ENCODE measurements at places on chromosomes 3 and 15.

- no peak for DNase-seq
Observed at GRCh38 chr15:101250873-101251829, 697 bp downstream of the CHSY1 start.

GRCh38 chr15:89399238-89400115 is 64.9 kb upstream of the POLG start:
- DNase-seq = no peak

GRCh38 chr15:51448622-51449399 is 107.4 kb downstream of the GLDN start:
- no peak for DNase-seq

DNA sequence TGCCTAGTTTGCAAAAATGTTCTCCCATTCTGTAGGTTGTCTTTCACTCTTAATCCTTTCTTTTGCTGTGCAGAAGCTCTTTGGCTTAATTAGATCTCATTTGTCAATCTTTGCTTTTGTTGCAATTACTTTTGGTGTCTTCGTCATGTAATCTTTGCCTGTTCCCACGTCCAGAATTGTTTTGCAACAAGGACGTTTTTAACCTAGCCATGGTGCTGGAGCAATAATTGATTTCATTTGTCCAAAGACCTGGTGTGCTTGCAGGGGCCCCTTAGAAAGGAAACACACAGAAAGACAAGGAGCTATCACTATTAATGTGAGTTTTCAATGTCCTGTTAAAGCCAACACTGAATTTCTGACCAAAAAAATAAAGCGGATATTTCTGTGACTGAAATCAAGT is 89.1 kb upstream of the GALNT15 start:
- DNase-seq = no peak

DNA sequence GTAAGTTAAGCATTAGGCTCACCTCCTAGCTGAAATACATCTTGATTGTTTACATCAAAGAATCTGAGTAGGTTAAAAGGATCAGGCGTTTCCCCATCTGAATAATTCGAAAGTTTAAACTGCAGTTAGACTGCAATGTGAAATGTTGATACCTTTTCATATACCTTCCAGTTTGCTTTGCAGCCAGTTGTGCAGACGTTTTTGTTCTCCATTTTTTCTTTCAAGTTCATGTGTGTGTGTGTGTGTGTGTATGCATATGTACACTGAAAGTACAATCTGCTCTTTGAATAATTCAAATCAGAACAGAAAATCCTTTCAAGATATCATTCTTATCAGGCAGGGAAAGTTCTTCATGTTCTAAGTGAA is 2.9 kb downstream of the ITPR1 start:
- DNase-seq = no peak

- peak; percentile 71 for DNase-seq
Observed at GRCh38 chr3:64398476-64398875, 173.2 kb upstream of the PRICKLE2 start.

DNA sequence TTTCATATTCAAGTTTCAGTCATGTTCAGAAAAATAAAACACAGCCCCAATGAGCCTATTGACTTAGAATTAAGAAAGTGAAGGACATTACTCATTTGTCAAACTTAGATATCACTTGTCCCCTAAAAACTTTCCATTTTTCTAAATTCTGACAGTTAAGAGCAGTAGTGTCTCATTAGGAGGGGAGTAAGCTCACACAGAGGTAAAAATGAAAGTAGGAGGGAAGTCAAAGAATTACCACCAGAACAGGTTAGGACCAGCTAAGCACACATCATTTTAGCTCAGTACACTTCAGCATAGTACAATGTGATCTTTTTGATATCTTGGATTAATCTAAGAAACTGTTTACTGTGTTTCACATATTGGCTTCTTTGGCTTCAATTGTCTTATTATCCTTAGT is 64.3 kb downstream of the OSTN start:
- no peak for DNase-seq

DNA sequence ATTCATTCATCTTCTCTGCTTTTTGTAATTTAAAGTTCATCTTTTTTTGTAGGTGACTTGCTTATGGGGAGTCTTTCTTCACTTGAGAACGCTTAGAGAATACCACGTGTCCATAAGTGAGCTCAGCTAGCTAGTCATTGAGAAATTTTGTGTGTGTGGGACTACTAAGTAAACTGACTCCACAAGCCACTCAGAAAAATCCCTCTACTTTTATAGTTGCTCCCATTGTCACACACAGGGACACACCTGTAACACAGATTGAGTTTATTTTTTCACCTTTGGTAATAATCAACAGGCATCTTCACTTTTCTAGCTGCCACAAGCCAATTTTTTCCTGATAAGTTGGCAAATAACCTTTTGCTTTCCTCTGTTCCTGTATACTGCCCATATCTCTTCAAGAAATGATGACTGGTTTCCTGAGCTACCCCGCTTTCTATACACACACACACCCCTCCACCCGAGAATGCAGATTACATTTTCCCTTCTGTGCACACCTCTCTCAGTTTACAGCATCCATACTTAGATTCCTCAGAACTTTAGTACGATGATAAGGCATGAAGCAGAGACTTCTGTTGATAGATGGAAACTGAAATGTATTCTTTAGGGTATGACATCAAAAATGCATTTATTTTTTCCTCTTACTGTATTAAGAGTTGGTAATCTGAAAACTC is 4.6 kb downstream of the TSC22D2 start:
- DNase-seq = no peak

- DNase-seq = no peak
Observed at GRCh38 chr3:114519415-114519814, 225.6 kb downstream of the TIGIT start.

- no peak for DNase-seq
Observed at GRCh38 chr3:113079218-113079961, 88.6 kb downstream of the GTPBP8 start.

- no peak for DNase-seq
Observed at GRCh38 chr3:160044121-160044520, 55.5 kb downstream of the IL12A start.

GRCh38 chr15:45320581-45321205 is 57.7 kb downstream of the GATM start:
- DNase-seq = no peak

DNA sequence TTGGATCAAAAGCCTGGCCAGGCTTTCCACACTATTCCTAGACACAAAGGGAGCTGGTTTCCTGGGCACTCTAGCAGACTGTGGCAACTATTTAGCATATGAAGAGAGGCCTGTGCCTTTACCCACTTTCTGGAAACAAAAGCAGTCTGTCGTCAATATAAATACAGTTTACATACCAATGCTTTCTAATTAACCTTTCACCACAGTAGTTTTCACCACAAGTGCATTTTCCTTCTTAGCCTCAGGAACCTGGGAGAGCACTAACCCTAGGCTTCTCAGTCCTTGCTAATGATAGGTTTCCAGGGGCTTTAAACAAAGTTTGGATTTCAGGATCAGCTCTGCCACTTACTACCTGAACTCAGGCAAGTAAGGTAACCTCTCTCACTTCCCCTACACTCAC is 499.1 kb downstream of the MAGI1 start:
- no peak for DNase-seq

- DNase-seq = peak; percentile 4
Observed at GRCh38 chr15:59532770-59533379, 78.7 kb upstream of the GCNT3 start.

DNA sequence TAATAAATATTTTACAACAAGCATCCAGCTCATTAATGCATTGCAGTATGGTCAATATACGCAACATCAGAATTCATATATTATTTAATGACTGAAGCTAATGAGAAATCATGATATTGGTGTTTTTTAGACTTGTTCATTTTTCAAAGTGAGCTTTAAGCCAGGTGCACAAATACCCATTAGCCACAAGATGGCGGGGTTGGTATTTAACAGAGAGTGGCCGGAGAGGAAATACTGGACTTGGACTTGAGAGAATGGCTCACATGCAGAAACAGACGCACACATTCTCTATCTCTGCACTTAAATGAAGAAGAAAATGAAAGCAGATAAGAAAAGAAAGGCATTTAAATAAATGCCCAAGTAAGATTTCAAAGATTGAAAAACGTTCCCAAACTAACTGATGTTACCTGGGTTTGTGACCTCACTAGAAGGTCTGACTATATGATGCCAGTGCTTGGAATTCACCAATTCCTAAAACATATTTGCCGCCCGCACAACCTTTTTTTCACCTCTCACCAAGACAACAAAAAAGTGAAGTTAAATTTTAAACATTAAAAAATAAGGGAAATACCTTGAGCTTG is 21.2 kb upstream of the CRBN start:
- DNase-seq = peak; percentile 19

GRCh38 chr15:98785807-98786621 is 137.7 kb downstream of the IGF1R start:
- no peak for DNase-seq

DNA sequence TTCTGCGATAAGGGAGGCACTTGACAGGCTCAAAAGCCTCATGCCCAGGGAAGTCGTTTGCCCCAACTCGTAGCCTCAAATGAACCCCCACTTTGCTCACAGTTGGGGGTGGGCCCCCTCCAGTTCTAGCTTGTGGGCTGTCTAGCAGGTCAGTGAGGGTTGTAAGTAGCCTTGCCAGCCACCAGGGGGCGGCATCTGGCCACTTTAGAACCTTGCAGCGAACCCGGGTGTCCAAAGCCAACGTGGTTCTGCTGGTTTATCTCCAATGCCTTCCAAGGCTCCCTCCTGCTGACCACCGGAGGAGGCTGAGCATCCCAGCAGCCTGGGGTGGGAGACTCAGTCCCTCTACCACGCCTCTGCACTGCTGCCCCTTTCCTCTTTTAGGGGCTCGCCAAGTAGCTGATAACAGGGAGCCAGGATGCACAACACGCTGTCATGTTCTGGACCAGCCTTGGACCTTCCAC is 9.2 kb upstream of the RBSN start:
- DNase-seq = peak; percentile 23

DNA sequence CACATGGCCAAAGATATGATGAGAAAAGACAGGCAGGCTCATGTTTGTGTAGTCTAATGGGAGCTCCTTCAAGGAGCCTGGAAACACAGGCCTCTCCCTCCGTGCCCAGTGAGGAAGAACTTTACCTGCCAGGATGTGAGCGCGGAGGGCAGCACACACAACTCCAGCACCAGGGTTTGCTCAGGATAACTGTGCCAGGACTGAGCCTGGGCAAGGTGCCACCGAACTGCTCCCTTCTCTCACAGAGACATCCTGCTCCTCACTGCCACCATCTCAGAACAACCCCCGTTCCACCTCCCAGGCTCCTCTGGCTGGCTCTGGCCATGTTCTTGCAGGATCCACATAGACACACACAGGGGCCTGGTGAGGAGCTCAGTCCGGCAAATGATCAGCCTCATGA is 87.4 kb downstream of the NUP210 start:
- no peak for DNase-seq

DNA sequence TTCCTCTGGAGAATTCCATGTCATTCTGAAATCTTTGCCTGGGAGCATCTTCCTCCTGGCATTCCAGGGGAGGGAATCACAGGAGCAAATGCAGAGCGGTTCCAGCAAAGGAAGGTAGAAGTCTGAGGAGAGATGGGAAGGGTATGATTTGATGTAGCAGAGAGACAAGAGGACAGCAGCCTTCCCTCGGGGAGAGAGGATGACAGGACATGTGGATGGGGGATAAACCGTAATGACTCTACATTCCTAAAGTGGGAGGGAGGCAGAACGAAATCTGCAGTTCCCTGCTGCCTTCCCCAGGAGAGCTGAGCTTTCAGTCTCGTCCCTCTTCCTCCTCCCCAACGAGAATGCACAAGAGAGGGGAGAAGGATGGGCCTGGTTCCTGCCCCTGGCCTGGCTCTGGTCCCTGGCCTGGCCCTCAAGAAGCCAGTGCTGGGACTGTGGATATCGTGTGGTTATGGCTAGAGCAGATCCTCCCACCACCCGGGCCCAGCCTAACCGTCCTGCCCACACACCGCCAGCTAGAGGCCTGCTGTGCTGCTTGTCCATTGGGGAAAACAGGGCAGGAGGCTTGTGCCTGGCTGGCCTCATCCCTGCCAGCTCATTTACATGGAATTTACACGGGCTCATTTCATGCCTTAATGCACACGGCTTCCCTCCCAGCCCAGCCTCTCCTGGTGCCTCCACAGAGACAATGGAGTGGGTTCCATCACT is 26.6 kb downstream of the SEMA7A start:
- DNase-seq = peak; percentile 89

GRCh38 chr15:27454281-27455075 is 483.5 kb downstream of the GABRG3 start:
- DNase-seq = peak; percentile 11

DNA sequence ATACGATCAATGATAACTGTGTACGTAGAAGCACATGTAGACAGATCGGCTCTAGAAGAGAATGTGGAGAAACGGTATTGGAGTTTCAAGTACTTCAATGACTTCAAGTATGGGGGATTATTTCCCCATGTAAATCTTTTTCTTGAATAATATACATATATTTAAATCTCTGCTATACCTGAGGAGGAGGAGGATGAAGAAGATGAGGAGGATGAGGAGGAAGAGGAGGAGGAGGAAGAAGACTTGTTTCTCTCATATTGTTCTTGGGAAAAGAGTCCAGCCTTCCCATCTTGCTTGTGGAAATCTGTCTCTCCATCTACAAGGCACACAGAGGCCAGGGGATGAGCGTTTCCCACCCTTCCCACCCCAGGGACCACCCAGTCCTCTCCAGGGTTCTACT is 10.6 kb downstream of the TMEM40 start:
- no peak for DNase-seq

DNA sequence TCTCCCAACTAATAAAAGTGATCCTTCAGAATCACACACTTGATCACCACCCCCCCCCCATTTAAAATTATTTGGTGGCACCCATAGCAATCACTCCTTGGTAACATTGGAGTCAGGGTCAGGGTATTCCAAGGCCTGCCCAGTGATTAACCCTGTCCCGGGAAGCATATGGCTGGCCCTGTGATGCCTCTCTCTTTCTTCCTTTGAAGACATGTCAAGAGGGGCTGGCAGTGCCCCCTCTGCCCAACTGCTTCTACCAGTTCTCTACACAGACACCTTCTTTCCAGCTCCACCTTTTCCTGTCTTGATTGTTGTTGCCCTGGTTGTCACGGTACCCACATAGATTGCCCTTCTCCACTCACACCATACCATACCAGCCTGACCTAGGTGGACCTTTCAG is 30.9 kb upstream of the MANF start:
- no peak for DNase-seq

DNA sequence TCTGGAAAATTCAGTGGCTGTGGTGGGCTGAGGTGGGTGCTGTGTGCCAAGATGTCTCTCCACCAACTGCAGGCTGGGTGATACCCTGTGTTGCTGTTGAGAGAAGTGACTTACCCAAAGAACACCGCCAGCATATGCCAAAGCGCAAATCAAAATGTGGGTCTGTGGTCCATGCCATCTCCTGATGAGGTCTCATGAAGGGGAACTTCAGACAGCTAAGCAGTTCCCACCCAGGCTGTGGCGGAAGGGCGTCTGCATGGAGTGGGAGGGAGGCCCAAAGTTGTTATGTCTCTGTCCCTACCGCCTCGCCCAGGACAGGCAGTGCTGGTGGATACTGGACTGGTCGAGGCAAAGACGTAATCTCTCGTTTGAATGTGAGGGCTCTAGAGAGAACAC is 70.9 kb upstream of the PLXNA1 start:
- no peak for DNase-seq

- DNase-seq = no peak
Observed at GRCh38 chr3:34196914-34197313, 398.5 kb downstream of the PDCD6IP start.

- DNase-seq = no peak
Observed at GRCh38 chr3:102354818-102355515, 79.8 kb upstream of the ZPLD1 start.

GRCh38 chr3:170889132-170889531 is 19.1 kb upstream of the RPL22L1 start:
- DNase-seq = no peak
